ENCODE measurements at places on chromosomes 6 and 20. TPM values are rescaled to one million over a fixed set of nuclear protein-coding genes. Genes with fewer than 3 reads are reported as not detected.
A peak's percentile ranks its signal among the peaks of the same experiment; 100 is the strongest.

DNA sequence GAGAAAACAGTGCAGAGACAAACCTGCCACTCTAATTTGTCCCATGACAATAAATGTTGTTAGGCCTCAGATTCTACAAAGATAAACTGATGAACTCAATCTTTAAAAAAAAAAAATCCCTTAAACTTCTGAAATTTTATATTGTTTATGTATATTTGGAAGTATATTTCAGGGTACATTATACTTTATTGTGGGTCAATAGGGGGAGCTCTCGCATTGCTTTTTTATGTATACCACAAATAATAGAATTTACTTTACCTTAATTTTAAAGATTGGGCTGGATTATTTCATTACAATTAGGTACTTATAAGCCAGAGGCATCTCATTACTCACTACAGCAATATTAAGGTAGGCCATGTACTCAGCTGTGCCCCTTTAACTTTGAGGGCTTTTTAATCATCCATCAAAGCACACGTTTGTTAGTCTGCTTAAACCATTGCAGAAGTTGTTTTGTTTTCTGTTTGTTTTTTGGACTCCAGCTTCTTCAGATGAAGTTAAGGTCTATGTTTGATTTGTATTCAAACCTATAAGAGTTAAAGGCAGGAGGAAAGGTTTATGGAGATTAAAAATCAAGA lies 56.3 kb upstream of the EYA4 start:
- peak; percentile 37 for DNase-seq

DNA sequence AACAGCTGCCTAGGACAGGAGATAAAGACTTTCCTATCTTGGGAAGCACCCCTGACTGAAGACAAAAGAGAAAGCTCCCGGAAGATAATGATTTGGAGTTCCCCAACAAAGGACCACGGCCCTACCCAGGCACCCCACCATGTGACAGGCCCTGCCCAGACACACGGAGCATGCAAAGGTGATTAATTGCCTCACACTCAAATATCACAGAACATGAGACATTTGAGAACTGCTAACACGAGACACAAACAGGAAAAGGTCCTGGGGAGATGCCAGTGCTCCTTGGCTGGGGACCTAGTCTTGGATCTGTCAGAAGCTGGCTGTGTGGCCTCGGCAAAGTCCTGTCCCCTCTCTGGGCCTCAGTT lies 82.5 kb upstream of the PTPN1 start:
- DNase-seq: no peak

GRCh38 chr20:42483730-42484303 lies 705.9 kb downstream of the PTPRT start:
- peak; percentile 48 for DNase-seq

DNA sequence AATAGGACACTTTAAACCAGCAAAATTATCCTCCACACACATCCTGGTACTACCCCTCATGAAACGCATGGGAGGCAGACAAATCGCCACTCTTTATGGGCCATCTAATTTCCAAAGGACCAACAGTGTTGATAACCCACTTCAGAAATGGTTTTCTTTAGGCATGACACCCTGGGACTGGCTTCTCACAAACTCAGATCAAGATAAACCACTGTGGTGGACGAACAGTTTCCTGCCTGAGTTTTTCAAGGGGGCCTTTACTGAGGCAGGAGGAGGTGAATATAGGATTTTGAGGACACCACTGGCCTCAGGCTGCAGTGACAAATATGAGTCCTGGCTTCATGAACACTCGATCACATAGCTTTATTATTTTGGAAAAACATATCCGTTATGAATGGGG lies 26.0 kb downstream of the TRAM2 start:
- no peak for DNase-seq

GRCh38 chr6:130760006-130760405 lies 67.2 kb upstream of the SMLR1 start:
- DNase-seq: peak; percentile 72

Gene BANF2
- not detected for total RNA-seq

DNA sequence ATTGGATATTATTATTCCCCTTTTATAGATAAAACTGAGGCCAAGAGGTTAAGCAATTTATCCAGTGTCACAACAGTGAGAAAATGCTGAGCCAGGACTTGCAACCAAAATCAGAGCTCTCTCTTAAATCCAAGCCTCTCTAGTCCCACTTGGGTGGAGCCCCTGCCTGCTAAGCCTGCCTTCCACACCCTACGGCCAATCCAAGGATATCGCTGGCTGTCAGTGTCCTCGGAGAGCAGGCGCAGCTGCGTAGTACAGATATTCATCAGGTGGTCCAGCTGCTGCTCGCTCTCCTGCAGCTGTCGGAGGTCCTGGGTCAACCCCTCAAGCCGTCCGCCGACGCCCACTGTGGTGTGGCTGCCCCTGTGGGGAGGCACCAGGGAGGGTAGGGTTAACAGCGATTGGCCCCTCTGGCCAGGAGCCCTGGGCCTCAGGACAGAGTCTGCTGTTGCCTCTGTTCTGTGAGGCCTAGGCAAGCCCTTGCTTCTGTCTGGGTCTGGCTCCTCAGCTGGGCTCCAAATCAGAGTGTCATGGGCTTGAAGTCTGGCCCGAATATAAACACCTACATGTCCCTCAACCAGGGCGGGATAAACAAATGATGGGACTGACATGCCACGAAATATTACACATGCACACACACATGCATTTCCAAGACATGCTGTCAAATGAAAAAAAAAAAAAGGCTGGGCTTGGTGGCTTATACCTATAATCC lies 3.9 kb upstream of the NECAB3 start:
- no peak for DNase-seq

- DNase-seq: peak; percentile 39
These were observed 14.3 kb downstream of the B4GALT5 start for GRCh38 chr20:49699200-49699992.

DNA sequence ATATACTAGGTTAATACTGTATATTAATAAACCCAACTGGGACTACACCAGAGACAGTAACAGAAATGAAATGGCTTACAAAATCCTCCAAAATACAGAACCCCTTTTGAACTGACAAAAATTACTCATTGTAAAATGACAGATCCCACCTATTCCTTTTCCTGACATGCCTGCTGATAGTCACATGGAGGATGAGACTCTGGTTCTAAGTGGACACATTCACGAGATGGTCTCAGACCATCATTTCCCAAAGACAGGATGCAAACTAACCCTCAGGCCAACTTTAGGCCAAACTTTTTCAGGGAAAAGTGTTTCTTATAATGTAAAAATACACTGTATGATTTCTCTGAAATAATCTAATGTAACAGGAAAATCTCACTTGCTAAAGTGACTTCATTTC lies 22.5 kb downstream of the TBC1D7 start:
- no peak for DNase-seq

DNA sequence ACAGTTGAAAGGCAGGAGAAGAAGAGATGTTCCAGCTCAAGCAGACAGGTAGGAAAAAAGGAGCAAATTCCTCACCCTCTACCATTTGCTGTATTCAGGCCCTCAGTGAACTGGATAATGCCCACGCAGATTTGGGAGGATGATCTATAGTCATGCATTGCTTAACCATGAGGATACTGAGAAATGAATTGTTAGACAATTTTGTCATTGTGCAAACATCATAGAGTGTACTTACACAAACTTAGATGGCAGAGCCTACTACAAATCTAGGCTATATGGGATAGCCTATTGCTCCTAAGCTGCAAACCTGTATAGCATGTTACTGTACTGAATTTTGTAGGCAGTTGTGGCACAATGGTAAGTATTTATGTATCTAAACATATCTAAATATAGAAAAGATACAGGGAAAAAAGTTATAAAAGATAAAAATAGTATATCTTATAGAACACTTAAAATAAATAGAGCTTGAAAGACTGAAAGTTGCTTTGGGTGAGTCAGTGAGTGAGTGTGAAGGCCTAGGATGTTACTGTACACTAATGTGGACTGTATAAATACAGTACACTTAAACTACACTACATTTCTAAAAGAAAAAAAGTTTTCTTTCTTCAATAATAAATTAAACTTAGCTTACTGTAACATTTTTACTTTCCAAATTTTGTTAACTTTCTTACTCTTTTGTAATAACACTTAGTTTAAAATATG lies 672.3 kb downstream of the UTRN start:
- DNase-seq: no peak

DNA sequence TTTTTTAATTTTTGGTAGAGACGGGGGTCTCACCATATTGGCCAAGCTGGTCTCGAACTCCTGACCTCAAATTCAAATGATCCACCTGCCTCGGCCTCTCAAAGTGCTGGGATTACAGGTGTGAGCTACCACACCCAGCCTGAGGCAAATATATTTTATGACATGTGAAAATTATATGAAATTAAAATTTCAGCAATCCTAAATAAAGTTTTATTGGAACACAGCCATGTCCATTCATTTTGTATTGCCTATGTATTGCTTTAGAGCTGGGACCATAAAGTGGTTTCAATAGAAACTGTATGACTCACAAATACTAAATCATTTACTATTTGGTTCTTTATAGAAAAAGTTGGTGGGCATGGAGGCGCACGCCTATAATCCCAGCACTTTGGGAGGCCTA lies 32.0 kb upstream of the GCM1 start:
- DNase-seq: no peak
